AG20443 (cell line): ENCODE measurements at places on chromosomes 2 and 18.

DNA sequence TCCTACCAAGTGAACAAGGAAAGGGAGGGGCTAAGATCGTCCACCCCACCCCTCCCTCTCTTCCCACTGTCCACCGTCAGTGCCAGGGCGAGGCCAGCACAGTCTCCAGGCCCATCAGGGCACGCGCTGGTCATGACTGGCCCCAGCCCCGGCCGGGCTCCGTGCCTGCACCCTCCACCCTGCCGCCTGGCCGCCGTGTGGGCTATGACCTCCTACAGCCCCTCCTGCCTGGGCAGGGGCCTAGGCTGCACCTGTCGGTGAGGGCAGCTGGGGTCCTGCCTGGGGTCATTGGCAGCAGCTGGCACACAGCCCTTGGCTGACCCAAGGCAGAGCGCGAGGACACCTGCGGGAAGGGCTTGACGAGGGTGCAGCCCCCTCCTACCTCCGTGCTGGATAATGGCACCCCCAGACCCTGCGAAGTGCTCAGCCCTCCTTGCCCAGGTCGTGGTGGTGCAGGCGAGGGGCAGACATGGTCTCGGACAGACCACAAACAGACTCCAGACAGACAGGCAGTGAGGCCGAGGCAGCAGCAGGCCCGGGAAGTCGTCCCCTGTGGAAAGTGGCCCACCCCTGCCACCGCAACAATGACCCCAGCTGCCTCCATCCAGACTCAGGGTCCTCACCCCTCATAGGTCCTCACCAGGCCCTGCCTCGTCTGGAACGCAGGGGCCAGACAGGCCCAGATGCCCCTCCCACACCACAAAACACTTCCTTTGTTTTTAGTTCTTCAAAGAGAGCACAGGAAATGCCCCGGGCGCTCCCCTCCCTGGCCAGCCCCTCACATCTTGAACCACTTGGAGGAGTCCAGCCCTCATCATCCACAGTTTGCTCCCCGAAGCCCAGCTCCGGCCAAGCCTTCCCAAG is 43.1 kb upstream of the GPC1 start:
- DNase-seq, result peak; percentile 53

DNA sequence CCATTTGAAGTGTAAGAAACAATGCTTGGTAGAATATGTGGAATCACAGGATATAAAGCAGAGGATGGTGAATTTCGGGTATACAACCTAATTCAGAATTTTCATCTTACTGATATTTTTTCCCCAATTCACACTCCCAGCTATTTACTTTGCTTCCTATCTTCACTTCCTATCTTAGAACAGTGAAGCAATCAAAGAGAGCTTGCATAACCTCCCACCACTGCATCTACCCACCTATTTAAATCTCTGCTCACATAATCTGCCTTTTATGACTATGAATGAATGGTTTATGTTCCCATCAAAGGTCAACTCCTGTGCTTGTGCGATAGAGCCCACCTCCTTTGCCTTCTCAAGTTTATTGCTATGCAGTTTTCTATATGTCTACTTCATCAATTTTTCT is 3.3 kb downstream of the RMDN2 start:
- no peak for DNase-seq

DNA sequence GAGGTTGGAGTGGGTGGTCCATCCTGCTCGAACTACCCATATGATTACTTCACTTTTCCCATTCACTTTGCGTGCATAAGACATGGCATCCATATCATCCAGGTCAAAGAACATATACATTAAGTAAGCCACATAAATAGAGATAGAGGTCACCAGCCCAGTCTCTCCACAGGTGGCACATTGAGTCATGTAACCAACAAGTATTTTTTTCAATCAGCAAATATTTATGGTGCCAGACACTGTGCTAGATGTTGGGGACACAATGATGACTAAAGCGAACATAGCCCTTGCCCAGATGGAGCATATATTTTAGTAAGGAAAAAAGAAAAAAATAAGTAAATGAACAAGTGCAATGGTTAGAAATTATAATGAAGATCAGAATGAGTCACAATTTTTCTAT is 83.6 kb upstream of the LCLAT1 start:
- no peak for DNase-seq

DNA sequence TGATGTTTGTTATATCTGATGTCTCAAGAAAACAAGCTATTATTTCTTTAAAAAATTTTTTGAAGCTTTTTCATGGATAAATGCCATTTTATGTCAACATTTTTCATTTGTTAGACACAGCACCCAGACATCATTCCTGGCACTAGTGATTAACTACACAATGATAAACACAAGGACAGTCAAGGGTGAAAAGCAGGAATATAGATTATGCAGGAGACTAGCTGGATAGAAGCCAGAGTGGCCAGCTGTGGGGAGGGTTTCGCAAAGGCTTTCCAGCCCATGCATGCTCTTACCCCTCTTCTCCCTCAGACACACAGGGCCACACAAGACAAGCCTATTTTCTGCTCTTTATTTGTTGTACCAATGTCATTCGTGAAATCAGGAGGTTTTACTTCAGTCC is 127.1 kb upstream of the TTC39C start:
- no peak for DNase-seq

GRCh38 chr2:23607925-23608324 is 222.9 kb downstream of the KLHL29 start:
- DNase-seq, result no peak

DNA sequence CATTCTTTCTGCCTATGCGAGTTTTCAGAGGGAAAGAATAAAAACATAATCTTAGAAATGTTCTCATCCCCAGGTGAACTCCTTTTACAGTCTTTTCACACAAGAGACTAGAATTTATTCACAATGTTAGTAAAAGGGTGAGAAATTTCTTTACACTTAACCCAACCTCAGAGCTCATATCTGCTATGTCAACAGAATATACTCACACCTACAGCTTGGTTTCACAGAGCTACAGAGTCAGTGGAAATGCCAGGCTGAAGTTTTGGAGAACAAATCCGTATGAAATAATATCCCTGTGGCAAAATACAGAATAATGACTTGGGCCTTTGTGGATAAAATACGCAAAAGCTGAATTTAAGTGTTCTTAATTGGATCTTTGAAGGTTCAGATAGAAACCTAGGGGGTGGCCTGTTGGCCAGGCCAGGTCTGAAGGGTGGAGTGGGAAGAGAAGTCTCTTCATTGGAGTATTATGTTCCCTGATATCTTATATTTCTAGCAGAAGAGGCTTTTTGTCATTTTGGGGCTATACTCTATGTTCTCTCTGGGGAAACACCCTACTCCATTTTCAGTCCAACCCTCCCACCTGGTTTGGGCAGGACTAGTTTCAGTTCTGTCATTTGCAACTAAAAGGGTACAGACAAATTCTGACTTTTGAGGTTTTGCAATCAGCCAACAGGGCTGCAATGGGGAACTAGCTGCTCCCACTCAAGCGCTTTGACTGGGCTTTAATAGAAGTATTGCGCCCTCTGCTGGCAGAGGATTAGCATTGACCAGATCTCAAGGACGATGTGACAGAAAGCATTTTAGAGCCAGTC is 25.7 kb downstream of the FBXO48 start:
- DNase-seq, result peak; percentile 79

DNA sequence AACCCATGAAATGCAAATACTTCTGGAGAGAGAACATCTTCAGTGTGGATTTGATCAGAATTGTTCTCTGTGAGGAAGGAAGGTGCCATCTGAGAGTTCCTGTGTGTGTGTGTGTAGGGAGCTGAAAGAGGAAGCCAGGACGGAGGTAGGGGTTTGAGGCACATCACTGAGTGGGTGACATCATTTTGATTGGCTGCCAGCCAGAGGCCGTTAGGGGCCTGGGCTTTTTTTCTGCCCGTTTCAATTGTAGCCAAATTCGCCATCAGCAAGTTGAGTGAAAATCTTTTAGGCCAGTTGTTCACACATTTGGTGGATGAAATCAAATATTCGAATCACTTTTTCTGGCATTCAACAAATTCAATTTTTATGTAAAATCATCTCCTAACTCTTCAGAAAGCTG is 48.9 kb downstream of the TSN start:
- DNase-seq, result no peak

DNA sequence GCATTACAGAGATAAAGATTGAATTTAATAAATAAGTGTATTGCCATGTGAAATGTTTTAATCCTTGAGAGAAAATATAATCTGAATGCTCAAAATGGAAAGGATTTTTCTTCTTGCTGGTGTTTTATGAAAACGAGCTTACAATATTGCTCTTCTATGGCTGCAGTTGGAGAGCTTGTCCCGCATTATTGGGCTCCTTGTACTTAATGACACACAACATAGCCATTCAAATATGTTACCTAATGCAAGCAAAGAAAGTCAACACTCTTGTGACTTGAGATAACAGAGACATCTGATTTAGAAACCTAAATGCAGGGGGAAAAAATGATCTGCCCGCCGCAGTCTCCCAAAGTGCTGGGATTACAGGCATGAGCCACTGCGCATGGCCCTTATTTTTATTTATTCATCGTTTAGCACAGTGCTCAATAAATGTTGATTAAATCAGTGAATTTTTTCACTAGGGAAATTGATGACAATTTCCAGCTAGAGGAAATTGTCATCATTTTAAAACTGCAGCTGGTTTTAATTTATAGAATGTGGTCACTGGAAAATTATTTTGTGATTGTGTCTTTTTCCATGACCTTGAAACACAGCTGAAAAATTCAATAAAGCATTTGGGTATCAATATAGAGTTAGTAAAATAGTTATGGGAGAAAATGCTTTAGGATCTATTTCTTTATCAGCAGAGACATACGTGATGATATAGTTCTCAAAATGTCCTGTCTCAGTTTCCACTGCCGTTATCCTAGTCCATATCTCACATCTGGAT is 2.4 kb upstream of the PRKD3 start:
- no peak for DNase-seq

- no peak for DNase-seq
These were observed 381.8 kb upstream of the NRXN1 start for GRCh38 chr2:51413726-51414125.

- DNase-seq, result no peak
These were observed 165.2 kb upstream of the BCL2L11 start for GRCh38 chr2:110955556-110955955.

- DNase-seq, result no peak
These were observed 259.6 kb downstream of the NUP35 start for GRCh38 chr2:183383854-183384253.

DNA sequence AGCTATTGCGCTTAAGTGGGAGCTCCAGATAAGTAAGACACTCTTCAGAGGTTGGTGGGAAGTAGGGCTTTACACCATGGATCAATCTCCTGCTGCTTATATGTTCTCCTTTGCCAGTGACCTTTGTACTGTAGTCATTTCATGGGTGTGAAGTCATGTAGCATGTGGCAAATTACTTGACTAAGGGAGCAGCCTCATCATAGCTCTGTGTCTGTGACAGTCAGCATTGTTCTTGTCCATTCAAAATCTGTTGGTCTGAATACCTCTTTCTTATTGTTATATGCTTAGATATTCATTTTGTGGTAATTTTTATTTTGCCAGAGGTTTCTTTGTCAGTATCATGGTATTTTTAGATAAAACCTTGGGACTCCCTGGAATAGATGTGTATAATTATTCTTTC is 18.2 kb downstream of the SLC4A1AP start:
- DNase-seq, result peak; percentile 43
